NCI-H1417 (cell line): ENCODE measurements at places on chromosomes 6 and 20.

- no peak for DNase-seq
Observed at GRCh38 chr6:1869769-1870168, 260.1 kb downstream of the FOXC1 start.

DNA sequence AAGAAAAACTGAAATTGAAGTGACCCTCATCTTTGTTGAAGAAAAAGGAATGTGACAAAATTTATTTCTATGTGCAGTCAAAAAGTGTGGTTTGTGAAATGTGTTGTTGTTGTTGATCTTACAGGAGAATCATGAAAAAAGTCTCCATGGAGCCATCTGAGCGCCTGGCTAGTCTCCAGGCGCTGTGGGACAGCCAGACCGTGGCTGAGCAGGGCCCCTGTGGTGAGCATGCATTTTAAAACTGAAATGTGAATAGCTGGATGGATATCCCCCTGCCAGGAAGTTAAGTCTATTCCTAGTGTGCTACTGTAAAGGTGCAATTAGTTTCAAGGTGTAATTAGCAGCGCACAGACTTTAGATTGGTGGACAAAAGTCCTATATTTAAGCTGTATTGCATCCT, 170.6 kb downstream of the CARMIL1 start:
- peak; percentile 49 for DNase-seq

DNA sequence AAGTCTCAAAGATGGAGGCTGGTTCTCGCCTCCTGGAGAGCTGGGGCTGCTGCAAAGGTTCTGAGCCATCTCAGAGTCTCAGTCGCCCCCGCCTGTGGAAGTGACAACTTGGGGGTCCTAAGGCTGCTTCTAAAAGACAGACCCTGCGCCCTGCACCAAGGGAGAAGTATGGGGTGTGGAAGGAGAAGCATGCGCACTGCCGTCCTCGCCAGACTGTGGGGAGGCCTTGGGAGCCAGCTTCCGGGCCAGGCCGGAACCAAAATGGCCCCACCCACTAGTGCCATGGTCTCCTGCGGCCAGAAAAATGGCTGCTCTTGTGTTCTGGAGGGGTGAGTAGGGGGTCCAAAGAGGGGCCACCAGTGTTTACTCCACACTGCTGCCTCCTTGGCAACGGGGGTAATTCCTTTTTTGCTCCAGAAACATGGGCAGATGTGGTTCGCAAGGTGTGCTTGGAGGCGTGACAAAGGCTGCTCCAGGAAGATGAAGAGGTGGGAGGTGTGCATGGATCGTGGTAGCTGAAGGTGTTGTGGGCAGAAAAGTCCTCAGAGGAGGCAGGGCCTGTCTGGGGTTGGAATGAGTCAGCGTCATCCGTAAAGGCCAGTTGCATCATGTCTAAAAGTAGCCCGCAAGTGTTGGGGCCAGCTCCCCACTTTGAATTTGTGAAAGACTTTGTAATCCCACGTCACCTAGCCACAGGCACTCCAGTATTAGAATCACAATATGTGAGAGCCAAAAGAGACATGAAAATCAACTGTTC, 329.8 kb upstream of the SOX4 start:
- peak; percentile 70 for DNase-seq

DNA sequence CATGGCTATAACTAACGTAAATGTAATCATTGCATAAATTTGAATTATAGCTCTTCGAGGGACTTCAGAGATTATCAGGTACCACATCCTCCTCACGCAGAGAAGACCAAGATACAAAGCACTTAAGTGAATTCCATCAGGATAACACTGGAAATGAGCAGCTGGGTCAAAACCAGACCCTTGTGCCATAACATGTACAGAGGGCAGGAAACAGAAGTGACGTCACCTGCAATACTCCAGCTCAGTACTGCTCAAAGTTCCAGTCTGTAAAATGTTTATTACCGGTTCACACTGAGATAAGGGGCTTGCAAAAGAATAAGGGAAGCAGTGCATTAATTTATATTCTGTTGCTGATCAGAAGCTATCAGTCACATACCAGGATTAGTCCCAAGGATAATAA, 45.8 kb downstream of the RGS17 start:
- DNase-seq, result no peak

GRCh38 chr6:21598674-21599023, 5.1 kb downstream of the SOX4 start:
- no peak for DNase-seq

GRCh38 chr6:119535332-119535731, 185.8 kb upstream of the MAN1A1 start:
- DNase-seq, result no peak

- no peak for DNase-seq
Observed at GRCh38 chr6:41047745-41048732, 5.0 kb upstream of the APOBEC2 start.

DNA sequence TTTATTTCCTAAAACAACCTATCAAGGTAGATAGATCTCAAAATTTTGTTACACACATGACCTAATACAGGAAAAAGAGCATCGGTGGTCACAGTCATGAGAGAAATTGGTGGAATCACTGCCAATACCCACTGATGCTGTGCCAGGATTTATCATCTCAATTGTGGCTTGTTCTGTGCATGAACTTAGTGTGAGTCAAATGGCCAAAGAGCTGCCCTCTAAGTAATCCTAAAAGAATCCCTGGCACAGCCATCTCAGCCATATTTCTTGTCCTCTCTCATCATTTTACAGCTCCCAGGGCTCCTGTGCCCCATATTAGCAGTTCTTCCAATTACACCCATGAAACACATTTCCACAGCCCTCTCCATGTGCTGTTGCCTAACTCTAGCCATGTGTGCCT, 6.1 kb downstream of the GSTA5 start:
- no peak for DNase-seq

DNA sequence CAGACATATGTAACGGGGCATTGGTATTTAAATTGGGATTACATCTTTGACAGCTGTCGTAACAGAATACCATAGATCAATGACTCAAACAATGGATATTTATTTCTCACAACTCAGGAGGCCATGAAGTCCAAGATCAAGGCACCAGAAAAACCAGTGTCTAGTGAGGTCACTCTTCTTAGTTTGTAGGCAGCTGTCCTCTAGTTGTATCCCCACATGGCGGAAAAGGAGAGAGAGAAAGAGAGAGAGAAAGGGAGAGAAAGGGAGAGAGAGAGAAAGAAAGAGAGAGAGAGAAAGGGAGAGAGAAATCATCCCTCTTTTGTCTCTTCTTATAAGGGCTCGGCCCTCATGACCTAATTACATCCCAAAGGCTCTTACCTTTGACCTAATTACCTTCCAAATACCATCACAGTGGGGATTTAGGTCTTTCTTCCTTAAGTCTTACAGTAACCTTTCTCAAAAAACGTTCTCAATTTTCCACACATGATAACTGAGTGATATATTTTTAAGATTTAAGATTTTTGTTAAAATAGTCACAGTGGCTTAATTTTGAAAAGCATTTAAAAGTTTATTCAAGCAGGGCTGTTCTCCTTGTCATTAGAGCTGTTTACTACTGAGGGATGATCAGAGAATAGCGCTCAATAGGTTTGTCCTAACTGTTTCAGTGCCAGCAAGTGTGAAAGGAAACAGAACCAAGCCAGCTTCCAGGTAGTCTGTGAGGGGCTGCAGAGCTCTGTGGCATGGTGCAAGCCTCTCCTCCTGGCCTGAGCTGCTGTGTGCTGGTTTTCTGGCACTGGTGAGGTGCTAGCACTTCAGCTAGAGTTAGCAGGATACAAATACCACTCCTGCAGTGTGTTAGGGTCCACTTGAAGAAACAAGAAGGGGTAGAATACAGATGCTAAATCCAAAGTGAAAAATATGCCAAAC, 79.0 kb downstream of the IMPG1 start:
- DNase-seq, result no peak
